Activated gamma-delta T cell treated with anti-CD3 and anti-CD28 coated beads, Interleukin-2, amount 50 U/mL, for 16 hours (primary cell): ENCODE measurements at places on chromosomes 5 and 9.

DNA sequence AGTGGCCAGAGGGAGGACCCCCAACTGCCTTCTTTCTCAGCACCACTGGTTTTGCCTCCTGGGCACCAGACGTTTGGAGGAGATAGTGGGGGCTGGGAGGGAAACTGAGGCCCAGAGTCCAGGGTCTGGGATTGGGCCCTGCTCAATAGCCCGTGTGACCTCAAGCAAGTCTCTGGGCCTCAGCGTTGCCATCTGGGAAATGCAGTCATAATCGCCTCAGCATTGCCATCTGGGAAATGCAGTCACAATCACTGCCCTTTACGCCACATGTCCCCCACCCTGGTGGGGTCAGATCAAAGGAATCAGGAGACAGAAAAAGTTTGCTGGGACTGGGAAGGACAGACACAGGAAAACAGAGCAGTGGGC lies 1.6 kb downstream of the SH2D3C start:
- DNase-seq = no peak

GRCh38 chr5:39194466-39195136 lies 24.8 kb downstream of the FYB1 start:
- no peak for DNase-seq

- no peak for DNase-seq
Observed at GRCh38 chr9:92680166-92681119, 10.5 kb upstream of the IPPK start.

DNA sequence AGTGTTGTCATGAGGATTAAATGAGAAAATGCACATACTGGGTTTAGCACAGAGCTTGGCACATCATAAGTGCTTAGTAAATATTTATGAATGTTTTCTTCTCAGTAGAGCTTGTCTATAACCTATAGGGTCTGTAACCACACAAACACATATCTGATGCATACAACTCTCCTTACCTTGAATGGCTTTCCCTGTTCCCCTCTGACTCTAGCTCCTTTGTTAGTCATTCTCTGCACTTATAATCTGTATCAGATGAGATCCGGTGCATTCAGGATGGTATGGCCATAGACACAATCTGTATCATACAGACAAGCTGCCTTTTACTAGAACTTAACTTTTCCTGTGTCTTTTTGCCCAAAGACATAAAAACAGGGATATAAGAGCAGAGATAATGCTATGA lies 11.1 kb upstream of the SSBP2 start:
- no peak for DNase-seq

DNA sequence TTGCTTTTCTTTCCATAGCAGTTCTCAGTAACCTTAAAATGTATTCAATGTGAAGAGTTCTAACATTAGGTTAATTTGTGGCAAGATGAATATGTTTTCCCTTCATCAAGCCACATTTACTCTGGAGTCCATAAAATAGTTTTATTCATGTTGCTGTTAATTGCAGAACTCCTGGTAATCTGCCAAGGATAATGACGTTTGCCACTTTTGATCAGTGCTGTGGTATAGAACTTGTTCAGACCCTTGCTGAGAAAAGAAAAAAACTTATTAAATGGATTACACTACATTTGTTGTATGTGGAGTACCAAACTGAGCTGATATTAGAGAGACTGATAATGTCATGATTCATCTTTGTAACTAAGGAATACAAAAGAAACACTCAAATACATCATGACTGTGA lies 212.4 kb upstream of the DMAC1 start:
- DNase-seq = no peak

GRCh38 chr9:136901516-136902258 lies 15.4 kb downstream of the TRAF2 start:
- peak; percentile 64 for DNase-seq

DNA sequence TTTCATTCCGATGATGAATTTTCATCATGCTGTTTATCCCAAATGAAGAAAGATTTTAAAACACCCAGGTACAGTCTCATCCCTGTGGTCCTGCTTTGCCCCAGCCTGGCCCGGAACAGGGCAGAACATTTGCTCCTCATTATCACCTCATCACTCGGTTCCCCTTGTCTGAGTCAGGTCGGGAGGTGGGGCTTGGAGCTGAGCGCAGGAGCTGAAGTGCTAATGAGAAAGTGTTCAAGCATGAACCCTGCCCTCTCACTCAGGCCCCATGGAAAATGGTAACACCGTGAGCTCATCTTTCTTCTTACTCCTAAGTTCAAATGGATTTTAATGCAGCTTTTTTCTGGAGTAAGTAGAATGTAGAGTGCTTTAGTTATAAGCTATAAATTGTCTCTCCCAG lies 466.2 kb downstream of the KDM4C start:
- no peak for DNase-seq

GRCh38 chr9:16058131-16058549 lies 505.3 kb downstream of the CCDC171 start:
- DNase-seq = no peak

GRCh38 chr9:96078897-96079490 lies 203.5 kb downstream of the ERCC6L2 start:
- no peak for DNase-seq

DNA sequence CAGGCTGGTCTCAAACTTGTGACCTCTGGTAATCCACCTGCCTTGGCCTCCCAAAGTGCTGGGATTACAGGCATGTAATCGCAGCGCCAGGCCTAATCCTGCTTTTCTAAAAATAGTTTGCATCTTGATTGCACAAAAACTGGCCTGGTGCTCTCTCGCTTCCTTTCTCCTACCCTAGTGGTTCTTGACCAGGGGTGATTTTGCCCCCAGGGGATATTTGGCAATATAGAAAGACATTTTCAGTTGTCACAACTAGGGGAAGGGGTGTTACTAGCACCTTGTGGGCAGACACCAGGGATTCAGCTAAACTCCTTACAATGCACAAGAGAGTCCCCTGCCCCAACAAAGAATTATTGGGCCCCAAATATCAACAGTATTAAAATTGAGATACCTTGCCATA lies 139.8 kb downstream of the DROSHA start:
- DNase-seq = no peak

DNA sequence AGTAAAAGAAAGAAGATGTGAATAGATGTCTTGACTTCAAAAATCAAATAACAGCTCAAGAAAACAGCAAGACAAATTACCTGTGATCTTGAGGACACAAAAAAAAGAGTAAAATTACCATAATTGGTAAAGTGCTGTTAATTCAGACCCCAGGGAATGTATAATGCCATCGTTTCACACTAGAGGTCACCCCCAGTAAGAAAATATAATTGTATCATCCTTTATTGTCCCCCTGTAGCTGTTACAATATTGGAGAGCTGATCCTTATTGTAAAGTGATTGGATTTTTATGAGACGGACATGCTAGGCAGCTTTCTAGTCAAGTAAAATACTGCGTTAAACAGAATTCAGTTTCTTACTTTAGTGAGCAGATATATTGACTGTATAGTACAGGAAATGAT lies 377.0 kb downstream of the TLE1 start:
- DNase-seq = no peak

DNA sequence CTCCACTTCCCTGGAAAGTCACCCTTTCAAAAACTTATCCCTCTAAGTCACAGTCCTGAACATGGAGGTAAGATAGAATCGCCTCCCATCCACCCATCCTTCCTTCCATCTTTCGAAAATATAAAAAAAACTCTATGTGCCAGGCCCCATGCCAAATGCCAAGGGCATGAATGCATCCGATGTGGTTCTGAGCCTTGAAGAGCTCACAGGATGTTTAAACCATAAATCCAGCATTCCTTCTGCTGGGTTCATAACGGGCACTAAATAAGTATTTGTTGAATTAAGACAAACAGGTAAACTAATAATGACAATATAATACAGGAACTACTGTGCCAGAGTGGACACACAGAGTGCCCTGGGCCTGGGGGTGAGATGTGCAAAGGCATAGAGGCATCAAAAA lies 147.3 kb downstream of the TTLL11 start:
- no peak for DNase-seq

- DNase-seq = no peak
Observed at GRCh38 chr9:94818178-94818541, 91.7 kb downstream of the AOPEP start.

DNA sequence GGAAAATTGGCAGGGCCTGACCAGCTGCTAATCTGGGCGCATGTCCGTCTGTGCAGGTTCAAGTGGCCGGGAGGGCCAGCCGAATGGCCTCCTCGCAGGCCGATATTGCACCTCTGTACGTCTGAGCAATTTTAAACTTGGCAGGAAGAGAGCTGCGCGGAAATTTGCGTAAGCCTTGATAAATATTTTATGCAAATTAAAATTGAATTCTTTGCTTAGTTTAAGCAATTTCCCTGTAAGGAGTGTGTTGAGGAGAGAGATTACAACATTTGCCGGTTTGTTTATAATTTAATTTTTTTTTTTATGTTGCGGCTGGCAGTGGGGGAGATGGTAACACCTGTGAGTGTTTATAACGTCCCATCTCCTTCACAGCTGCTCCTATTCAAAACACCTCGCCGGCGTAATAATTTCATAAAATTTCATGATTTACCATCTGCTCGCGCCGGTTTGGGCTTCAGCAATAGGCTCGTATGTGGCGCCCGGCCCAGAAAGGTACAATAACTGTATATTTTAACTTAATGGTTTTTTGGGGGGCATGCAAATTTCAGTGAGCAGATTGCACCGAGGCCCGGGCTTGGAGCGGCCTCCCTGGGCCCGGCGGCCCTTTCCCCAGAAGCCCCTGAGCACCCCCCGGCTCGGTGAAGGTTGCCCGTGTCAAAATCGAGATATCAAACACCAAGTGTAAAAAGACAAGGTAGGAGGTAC lies 269.4 kb upstream of the MVB12B start:
- no peak for DNase-seq

DNA sequence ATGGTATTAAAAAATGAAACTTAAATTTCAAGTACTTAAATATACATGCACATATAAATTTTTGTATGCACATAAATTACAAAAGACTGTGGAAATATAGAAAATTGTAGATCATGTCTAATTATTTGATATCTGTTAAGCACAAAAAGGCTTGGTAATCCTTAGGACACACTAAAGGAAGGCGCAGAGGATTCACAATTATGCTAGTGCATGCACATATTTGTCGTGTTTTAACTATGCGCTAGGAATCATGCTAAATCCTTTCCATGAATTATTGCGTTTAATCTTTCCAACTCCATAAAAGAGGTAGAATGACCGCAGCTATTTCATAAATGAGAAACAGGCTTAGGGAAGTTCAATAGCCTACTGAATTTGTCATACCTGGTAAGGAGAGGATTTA lies 244.1 kb upstream of the ITGA1 start:
- DNase-seq = no peak

DNA sequence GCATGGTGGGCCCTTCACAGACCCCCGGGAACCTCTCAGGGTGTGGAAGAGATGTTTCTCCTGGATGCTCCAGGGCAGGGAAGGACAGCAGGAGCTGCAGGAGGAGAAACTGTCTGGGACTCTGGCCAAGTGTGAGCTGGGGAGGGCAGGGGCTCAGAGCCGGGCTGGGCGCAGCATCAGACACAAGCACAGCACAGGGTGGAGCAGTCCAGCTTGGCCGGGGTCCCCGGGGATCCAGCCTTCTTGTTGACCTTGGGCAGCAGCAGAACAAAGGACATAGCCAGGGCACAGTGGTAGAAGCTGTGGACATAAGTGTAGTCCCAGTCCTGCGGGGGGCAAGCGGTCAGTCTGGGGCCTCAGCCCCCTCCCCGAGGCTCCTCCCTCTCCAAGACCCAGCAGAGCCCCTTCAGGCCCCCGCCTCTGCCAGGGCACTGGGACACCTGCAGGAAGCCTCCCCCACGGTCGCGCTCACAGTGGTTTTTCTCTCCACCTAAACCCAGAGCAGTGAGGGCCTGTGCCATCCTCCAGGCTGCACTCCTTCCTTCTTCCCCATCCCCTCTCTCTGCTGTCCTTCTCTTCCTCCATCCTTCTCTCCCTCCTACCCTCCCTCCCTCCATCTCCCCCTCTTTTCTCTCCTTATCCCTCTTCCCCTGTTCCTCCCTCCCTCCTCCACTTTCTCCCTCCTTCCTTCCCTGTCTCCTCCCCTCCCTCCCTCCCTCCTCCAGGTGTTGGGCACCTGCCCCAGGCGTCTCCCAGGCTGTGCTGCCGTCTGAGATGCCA lies 10.1 kb downstream of the MYMK start:
- no peak for DNase-seq

DNA sequence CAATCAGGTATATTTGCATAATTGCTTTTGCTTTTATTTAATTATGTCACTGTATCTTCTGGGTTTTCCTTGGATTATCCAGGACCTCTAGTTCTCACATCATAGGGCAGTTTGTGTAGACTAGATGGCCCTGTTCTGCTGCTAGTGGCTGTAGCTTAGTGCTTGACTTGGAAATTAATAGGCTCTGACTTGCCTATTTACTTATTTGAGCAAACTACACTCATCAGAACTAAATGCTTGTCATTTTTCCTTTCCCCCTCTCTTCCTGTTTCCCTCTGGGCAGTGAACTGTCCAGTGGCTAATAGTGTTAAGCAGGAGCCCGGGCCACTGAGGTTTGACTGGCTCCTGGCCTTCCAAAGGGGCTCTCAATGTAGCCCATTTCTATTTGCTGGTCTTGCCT lies 135.7 kb downstream of the MAN2A1 start:
- DNase-seq = no peak

- DNase-seq = no peak
Observed at GRCh38 chr9:5485378-5486085, 24.8 kb upstream of the PDCD1LG2 start.

GRCh38 chr5:8598356-8598755 lies 729.4 kb downstream of the MTRR start:
- no peak for DNase-seq

DNA sequence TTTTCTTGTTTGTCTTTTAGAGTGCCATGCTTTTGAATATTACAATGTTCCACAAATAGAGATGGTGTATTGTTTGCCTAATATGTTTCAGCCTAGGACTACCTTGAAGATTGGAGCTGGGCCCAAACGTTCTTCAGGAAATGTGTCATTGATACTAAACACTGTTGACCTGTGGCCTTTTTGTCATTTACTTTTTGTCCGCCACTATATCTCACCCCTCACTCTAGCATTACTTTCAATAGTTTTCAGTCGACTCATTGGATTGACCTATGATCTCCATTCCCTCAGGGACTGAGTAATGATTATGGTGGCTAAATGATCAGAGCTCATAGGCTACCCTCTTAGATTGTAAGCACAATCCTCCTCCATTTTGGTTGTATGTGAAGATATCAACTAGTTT lies 115.8 kb downstream of the NUDT12 start:
- no peak for DNase-seq

GRCh38 chr5:6812800-6813731 lies 99.8 kb downstream of the TENT4A start:
- no peak for DNase-seq

GRCh38 chr9:12162181-12162815 lies 530.9 kb upstream of the TYRP1 start:
- DNase-seq = no peak

DNA sequence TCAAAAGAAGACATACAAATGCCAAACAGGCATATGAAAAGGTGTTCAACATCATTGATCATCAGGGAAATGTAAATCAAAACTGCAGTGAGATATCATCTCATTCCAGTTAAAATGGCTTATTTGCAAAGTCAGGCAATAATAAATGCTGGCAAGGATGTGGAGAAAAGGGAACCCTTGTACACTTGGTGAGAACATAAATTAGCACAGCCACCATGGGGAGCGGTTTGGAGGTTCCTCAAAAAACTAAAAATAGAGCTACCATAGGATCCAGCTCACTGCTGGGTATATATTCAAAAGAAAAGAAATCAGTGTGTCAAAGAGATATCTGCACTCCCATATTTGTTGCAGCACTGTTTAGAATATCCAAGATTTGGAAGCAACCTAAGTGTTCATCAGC lies 50.3 kb downstream of the AP3S1 start:
- no peak for DNase-seq

GRCh38 chr5:72790186-72790585 lies 26.3 kb upstream of the TNPO1 start:
- DNase-seq = no peak

- DNase-seq = no peak
Observed at GRCh38 chr9:113790093-113790492, 86.0 kb upstream of the ZNF618 start.
